ENCODE measurements at places on chromosomes 6 and 20. TPM values are rescaled to one million over a fixed set of nuclear protein-coding genes. Genes with fewer than 3 reads are reported as not detected.

DNA sequence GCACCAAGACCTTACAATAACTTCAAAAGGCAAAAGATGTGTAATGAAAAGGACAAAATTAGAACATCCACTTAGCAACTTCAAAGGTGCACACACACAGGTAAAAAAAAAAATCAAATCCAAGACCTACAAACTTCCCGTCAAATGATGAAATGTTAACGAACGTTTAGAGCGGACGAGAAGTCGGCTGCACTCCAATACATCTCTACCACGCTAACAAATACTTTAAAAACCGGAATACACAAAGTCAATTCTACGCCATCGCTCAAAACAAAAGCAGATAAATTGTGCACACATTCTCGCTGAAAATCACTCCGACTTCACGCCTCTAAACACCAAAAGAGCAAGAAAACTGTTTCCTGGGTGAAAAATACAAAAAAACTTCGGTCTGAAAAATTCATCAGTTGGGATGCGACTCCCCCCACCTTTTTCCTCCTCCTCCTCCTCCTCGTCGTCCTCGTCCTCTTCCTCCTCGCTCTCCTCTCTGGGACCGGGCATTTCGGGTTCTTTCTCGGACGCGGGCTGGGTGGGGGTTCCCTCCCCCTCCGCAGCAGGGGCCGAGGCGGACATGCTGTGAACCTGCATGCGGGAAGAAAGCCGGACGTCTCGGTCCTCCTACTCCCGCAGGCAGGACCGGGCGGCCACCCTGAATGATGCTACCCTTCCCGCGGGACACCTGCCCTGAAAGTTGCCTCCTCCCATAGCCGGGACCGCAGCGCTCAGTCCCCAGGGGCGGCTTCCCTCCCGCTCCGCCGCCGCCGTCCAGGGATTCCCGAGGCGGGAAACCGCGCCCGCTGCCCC is 712 bp downstream of the DEK start:
- peak; percentile 35 for DNase-seq
- peak overlapping the region; percentile 94 for H3K27ac ChIP-seq
- peaks cover 7% of the 10 kb centered on the region for H3K27me3 ChIP-seq
- H3K4me1 ChIP-seq: peaks cover 37% of the 10 kb centered on the region
- H3K36me3 ChIP-seq: peaks cover 2% of the 10 kb centered on the region

DNA sequence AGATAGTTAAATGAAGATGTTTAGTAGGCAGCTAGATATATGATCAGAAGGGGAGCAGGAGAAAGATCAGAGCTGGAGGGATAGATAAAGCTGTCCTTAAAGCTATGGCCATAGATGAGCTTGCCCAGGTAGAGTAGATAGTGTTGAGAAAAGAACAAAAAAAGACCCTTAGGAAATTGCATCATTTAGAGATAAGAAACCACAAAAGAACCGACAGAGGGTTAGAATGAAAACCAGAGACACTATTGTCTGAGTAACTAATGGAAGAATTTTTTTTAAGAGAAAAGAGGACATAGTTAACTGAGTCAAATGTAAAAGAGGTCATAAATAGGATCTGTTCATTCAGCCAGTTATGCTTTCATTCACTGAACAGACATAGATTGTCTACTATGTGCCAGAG is 101.8 kb downstream of the TNFAIP3 start:
- no peak overlapping the region for H3K4me3 ChIP-seq
- H3K27me3 ChIP-seq: no peaks in the 10 kb centered on the region
- no peaks in the 10 kb centered on the region for H3K4me1 ChIP-seq
- H3K36me3 ChIP-seq: no peaks in the 10 kb centered on the region

DNA sequence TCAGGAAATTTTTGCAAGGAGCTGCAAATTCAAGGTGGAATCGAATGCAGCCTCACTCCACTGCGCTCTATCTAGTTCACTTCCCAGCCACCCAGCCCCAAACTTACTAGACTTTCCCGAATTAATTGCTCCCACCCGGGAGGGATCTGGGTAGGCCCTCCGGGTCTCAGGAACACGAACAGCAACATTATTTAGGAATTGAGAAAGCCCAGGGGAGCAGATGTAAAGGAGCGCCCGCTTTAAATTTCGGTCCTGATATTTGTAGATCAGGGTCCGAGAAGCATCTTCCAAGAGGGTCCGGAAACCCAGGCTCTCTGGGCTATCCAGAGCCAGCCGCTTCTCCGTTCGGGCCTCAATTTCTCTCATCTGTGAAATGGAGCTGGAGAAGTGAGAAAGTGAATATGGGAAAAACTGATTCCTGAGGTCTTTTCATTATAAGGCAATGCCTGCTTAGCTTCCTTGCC is 490 bp upstream of the ID1 start:
- H3K27ac ChIP-seq: peak overlapping the region; percentile 79
- H3K27me3 ChIP-seq: no peaks in the 10 kb centered on the region
- peak; percentile 57 for DNase-seq
- H3K36me3 ChIP-seq: no peaks in the 10 kb centered on the region
- H3K4me3 ChIP-seq: peak overlapping the region; percentile 61

- DNase-seq: no peak
- H3K4me3 ChIP-seq: no peak overlapping the region
- no peak overlapping the region for H3K27ac ChIP-seq
- H3K4me1 ChIP-seq: peaks cover 34% of the 10 kb centered on the region
These were observed 61.2 kb upstream of the TRAF3IP2 start for GRCh38 chr6:111666847-111667246.

Gene SEMG1
- total RNA-seq: 4.0 TPM

GRCh38 chr6:7479801-7480266 is 61.6 kb upstream of the DSP start:
- no peak overlapping the region for H3K27ac ChIP-seq
- no peaks in the 10 kb centered on the region for H3K36me3 ChIP-seq
- no peak for DNase-seq
- no peak overlapping the region for H3K4me3 ChIP-seq
- no peaks in the 10 kb centered on the region for H3K4me1 ChIP-seq

Gene SRMS
- total RNA-seq: 0.50 TPM

DNA sequence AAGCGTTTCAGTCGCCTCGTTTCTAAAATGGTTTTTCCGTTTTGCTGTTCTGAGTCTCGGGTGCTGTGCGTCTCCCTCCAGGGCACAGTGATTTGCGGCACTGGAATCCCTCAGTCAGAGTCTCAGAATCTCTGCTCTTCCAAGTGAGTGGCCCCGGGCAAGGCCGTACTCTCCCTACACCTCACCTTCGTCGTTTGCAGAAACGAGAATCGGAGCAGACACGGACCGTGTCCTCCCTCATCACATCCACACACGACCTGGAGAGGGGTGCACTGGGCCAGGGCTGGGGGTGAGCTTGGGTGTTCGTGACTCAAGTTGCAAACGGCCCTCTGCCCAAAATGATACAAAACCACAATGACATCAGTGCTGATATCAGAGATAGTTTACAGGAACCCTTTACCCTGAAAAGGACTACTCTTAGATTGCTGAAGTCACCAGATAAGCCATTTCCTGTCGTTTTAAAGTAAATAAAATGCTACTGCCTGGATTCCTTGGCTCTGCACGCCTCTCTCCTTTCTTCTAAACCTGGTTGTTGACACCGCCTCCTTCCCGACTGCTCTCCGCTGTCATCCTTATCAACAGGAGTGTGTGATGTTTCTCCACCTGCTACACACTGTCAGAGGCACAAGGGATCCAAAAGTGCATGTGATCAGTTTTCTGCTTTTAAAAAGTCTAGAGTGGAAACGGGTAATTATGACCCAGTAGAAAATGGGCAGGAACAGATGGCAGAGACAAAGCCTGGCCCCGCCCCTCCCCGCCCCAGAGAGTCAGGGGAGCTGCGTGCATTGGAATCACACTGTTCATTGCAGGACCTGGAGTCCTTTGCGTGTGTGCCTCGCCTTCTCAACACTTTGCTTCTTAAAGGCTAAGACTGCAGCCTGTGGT is 38.4 kb downstream of the KIF25 start:
- H3K4me1 ChIP-seq: peaks cover 28% of the 10 kb centered on the region
- H3K27me3 ChIP-seq: no peaks in the 10 kb centered on the region
- H3K27ac ChIP-seq: peak overlapping the region; percentile 59
- peak overlapping the region; percentile 46 for H3K4me3 ChIP-seq

DNA sequence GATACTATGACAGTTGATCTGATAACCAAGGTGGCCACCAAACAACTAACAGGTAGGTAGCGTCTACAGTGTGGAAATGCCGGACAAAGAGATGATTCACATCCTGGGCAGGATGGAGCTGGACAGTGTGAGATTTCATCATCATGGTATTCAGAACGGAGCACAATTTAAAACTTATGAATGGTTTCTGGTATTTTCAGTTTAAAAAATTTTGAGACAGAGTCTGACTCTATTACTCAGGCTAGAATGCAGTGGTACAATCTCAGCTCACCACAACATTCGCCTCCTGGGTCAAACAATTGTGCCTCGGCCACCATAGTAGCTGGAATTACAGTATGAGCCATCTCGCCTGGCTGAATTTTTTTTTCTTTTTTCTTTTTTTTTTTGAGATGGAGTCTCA is 43.8 kb downstream of the CEP57L1 start:
- DNase-seq: no peak
- no peak overlapping the region for H3K27ac ChIP-seq
- H3K36me3 ChIP-seq: no peaks in the 10 kb centered on the region
- no peaks in the 10 kb centered on the region for H3K4me1 ChIP-seq

Gene OR2B3
- not detected for total RNA-seq

Gene POLR1C
- total RNA-seq: 18.1 TPM

DNA sequence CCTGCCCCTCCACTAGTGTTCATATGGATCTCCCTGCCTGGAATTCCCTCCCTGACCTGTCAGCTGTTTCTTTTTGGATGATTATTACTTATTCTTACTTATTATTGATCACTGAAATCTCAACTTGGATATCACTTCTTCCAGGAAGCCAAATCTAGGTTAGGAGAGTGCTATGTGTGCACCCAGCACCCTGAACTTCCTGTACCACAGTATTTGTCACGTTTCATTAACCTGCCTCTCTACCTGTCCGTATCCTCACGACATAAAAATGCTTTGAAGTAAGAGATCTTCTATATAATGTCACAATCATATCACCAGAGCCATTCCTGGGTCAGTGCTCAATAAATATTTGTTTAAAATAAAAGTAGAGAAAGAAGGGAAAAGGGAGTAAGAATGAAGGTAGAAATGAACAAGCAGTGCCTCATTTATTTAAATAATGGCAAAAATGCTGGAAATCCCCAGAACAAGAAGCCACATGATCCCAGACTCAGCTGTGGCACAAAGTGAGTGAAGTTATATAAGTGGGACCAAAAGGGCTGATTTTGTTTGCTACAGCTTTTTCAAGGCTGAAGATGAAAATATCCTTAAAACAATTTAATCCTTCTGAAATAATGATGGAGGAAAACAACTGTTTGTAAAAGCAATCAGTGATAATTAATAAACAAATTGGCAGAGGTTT is 88.0 kb upstream of the MANEA start:
- no peak for DNase-seq
- H3K27me3 ChIP-seq: no peaks in the 10 kb centered on the region
- no peak overlapping the region for H3K4me3 ChIP-seq
- H3K36me3 ChIP-seq: no peaks in the 10 kb centered on the region
- H3K27ac ChIP-seq: no peak overlapping the region

Gene FGD2
- 0.14 TPM for total RNA-seq

- H3K36me3 ChIP-seq: no peaks in the 10 kb centered on the region
- no peak overlapping the region for H3K4me3 ChIP-seq
- DNase-seq: peak; percentile 45
- peaks cover 28% of the 10 kb centered on the region for H3K4me1 ChIP-seq
- H3K27ac ChIP-seq: no peak overlapping the region
- H3K27me3 ChIP-seq: no peaks in the 10 kb centered on the region
These were observed 4.4 kb upstream of the WFDC8 start for GRCh38 chr20:45583502-45583901.

DNA sequence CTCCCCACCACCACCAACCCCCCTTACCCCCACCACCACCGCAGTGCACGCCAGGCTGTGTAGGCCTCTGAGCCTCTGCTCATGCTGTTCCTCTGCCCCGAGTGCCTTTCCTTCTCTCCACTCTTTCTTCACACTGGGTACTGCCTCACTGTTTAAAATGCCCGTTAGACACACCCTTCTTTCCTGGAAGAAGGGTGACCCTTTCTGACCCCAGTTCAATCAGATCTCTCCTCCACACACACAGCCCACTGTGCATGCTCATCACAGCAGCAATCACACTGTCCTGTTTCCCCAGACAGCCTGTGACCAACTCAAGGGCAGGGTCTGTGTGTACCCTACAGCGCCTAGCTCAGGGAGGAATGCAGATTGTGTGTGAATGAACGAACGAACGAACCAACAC is 10.0 kb downstream of the TMEM74B start:
- no peak for DNase-seq
- no peaks in the 10 kb centered on the region for H3K36me3 ChIP-seq
- no peak overlapping the region for H3K27ac ChIP-seq
- no peaks in the 10 kb centered on the region for H3K27me3 ChIP-seq

Gene SMLR1
- total RNA-seq: not detected

- no peaks in the 10 kb centered on the region for H3K4me1 ChIP-seq
- no peaks in the 10 kb centered on the region for H3K36me3 ChIP-seq
- no peak overlapping the region for H3K4me3 ChIP-seq
- DNase-seq: no peak
These were observed 4.7 kb upstream of the SEC63 start for GRCh38 chr6:107962723-107963122.

Gene MAPK13
- 12.3 TPM for total RNA-seq
